ENCODE measurements at places on chromosomes 3 and 15.

DNA sequence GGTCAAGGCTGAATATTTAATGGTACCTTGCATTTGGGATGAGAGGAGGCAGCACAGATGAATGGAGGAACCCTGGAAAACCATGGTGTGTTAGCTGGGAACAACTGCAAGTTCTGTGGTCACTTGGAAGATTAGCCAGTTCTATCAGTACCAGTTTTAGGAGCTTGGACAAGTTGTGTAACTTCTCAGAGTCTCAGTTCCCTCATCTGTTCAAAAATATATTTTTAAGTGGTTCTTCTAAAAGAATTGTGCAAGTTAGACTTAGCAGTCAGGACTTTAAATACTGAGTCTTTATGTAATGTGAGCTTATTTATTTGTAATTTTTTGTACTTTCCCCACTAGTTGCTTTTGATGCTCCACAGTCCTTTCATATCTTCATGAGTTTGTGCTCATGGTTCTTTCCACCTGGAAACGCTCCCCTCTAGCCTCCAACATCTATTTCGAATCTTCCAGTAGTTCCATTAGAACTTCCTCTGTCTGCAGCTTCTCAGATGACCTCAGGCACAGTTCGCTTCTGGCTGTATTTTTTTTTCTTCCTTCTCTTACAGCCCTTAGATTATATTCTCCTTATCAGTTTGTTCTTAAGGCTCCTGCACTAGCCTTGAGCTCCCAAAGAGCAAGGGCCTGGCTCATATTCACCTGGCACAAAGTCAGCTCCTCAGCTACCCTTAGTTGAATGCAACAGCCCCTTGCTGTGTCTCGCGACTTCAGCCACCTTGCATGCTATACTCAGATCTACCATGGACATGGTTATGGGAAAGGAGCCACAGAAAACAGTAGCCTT, 27.1 kb downstream of the ITPR1 start:
- DNase-seq, result no peak

- no peak for DNase-seq
Observed at GRCh38 chr3:135082706-135083105, 287.6 kb downstream of the EPHB1 start.

DNA sequence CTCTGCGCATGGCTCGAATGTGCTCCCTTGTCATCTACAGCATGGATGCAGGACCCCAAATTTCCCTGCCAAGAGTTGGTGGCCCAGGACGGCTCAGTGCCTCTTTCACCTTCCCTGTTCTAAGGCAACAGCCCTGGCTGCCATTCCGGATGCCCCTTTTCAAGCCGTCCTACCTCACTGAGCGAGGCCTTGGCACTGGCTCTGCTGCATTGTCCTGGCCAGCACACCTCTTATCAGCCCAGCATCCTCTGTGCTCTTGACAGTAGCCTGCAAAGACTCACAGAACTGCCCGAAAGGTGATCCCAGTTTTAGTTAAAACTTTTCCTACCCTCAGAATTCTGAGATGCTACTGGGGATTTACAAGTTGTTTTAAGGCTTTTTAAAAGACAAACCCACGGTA, 122.0 kb downstream of the MECOM start:
- DNase-seq, result no peak

GRCh38 chr3:184620475-184621119, 59.0 kb downstream of the EPHB3 start:
- no peak for DNase-seq

GRCh38 chr15:65312400-65312916, 8.0 kb downstream of the RNU5B-1 start:
- no peak for DNase-seq

DNA sequence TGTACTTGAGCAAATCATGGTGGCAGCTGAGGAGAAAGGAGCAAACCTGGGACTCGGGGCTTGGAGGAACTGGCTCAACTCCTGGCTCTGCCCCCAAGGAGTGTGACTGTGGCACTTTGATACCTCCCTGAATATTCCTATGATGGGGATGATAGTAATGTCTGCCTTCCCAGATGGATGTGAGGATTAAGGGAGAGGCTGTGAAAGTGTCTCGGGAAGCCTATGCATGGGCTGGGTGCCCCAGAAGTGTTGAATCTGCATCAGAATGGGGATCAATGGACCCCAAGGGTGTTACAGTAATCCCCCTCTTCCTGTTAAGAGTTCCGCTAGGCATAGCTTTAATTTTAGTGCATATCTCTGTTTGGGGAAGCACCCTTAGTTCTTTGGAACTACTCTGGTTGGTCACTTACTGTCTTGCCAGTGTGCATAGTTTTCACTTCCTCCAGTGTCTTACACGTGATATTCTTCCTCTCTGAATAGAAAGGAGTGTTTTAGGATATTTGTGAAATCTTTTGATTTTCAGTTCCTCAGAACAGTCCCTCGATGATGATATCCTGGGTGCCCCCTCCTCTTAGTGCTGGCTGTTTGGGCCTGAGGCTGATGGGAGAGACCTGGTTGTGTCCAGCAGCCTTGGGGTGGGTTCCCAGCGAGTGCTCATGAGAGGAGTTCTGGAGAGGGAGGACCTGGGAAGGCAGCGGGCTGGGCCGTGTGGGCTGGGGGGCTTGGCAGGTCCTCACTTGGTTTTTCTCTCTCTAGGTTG, 97.5 kb downstream of the CHDH start:
- no peak for DNase-seq

DNA sequence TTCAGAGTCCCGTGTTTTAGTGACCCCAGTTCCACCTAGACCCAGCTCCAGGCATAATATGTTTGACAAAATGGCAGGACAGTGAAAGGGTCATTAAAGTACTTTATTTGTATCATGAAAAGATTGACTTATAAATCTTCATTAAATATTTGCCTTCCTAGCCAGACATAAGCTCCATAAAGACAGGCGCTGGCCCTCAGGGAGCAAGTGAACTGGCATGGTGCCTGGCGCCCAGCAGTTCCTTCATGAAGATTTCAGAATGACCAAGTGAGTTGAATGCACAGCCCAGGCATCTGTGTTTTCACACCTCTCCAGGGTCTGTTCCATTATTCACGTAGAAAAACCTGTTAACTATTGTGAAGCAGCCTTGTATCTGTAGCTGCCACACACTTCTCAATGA, 166.2 kb downstream of the GAP43 start:
- no peak for DNase-seq

- DNase-seq, result no peak
Observed at GRCh38 chr3:172616031-172616461, 92.8 kb upstream of the TNFSF10 start.

GRCh38 chr15:48411971-48412591, 80.9 kb downstream of the DUT start:
- DNase-seq, result no peak

DNA sequence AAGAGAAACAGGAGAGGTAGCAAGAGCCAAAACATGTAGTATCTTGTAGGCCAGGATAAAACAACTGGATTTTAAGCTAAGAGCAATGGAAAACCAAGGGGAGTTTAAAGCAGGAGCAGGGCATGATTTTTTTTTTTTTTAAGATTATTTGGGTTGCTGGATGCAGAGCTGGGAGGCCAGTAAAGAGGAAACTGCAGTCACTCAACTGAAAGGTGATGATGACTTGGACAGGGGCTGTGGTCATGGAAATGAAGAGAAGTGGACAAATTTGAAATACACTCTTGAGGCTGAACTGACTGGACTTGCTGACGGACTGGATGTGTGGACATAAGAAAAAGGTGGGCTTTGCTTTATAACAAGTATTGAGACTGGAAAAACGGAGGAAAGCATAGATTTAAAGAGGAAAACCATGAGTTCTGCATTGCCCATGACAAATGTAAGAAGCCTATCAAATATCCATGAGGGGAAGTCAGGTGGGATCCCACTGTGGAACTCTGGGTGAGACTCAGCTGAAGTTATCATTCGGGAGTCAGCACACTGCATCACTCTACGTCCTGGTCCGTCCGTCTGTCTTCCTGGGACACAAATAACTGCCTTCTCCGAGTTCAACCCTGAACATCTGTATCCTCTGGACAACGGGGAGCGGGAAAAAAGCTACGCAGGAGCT, 688 bp downstream of the XPC start:
- DNase-seq, result no peak

DNA sequence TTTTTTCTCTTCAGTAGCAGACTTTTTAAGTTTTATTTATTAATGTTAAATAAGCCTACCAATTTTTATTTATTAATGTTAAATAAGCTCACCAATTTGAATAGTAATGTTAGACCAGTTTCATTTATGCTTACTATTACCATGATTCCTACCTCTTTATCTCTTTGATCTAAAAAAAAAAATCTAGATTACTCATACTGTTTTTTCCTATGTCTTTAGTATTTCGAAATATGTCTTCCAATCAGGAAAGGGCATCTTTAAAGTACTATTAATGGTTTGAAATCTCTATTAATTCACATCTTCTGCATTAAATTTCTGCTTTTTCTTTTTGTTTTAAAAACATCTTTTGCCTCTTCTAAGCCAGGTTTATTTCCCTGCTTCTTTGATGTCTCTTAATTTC, 27.5 kb upstream of the MAPKBP1 start:
- DNase-seq, result no peak

DNA sequence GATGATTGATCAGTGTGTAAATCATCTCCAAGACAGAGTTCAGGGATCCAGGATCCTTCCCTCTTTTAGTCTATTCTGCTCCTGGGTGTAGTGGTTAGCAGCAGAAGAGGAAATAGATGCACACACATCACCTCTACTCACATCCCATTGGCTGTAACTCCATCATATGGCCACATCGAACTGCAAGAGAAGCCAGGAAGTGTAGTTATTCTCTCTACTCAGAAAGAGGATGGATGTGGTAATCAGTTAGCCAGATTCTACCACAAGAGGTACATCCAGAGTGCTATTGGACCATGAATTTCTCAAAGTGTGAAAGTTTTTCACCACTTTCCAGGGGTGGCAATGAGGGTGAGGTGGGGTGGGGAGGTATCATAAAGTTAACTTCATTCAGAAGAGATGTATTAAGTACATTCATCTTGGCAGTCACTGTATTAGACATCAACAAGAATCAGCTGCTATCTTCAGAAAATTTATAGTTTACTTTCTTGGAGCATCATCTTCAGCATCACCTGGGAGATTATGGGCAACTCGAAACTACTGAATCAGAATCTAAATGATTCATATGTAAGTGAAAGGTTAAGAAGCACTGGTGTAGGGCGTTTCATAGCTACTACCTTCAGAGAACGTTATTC, 60.6 kb upstream of the GAP43 start:
- DNase-seq, result no peak

DNA sequence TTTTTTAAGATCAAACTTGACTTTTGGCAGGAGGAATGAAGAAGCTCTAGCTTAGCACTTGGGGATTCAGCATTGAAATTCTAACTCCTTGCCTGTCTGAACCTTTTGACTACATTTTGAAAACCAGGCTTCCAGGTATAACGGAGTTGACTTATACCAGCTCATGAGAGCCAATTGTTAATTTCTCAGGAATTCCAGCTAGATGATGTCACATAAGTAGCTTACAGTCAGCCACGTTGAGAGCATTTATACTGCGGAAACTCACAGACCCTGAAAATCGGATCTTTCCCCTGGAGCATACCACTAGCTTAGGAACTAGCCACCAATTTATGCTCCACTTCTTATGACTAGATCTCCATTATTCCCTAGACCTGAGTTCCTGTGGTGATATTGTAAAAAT, 321.4 kb upstream of the DPH6 start:
- no peak for DNase-seq

- no peak for DNase-seq
Observed at GRCh38 chr3:71067977-71068654, 515.4 kb downstream of the FOXP1 start.

GRCh38 chr3:151459358-151459757, 1.5 kb downstream of the IGSF10 start:
- no peak for DNase-seq

DNA sequence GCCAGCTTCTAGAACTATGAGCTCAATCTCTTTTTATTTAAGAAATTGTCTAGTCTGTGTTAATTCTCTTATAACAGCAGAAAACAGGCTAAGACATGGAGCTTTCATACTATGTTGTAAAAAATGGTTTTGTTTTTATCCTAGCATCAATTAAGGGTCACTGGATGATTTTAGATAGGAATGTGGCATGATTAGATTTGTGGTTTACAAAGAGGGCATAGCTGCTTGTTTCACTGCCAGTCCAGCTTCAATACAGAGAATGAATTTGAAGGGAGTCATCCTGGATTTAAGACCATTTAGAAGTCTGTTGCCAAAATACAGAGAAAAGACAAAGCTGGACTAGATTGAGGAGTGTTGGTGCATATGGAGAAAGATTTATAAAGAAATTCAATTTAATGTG, 532.6 kb upstream of the CCDC54 start:
- no peak for DNase-seq

DNA sequence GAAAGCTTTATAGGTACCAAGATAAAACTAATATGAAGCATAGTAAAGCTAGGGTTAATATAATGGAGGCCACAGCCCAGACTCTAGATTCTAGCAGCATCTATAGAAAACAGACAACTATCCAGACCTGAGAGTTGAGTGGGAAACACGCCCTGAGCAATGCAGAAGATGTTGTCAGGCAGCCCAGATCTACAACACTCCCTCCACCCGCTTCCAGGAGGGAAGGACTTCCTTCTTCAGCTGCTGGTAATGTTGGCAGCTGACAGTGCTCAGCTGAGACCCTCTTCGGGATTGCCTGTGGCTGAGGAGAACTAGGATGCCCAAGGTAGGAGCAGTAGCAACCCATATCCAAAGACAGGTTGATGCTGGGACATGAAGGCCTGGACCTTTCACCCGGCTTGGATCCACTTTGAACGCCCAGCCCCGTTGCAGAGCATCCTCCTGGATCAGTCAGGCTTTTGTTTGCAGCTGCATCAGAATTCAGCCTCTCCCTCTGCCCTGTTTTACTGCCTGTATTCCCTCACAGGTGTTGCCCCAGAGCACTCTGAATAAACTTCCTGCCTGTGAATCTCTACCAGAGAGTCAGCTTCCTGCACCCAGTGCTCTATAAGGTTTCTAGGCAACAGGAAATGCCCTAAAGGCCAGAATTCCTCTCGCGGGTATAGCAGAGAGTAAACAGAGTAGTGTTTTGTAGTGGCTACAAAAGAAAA, 174.7 kb upstream of the IL12A start:
- DNase-seq, result no peak

GRCh38 chr3:194906229-194906629, 220.5 kb downstream of the FAM43A start:
- DNase-seq, result no peak

DNA sequence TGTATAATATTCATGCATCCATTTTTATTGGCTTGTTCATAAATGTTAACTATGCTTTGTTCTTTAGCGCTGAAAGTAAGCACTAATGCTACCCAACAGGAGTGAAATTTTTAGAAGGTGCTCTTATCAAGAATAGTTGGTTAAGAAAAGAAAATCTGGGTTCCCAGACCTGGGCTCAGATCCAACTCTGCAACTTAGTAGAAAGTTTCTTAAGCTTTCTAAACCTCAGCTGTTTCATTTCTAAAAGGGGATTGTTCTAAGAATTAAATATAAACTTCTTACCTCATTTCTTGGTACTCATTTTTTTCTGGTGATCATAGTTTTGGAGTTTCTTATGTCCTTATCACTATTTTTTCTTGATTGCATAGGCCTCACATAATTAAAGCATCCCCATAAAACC, 12.1 kb downstream of the ARPP21 start:
- no peak for DNase-seq

- no peak for DNase-seq
Observed at GRCh38 chr15:80036071-80036470, 23.4 kb upstream of the ZFAND6 start.

All from stimulated activated CD4-positive, alpha-beta T cell treated with anti-CD3 and anti-CD28 coated beads, Interleukin-2, amount 100 ng/mL, for 48 hours (primary cell).